ENCODE measurements at places on chromosomes 6 and 20.

GRCh38 chr6:53066874-53067706, 1.9 kb downstream of the FBXO9 start:
- DNase-seq = no peak

GRCh38 chr20:37729909-37730308, 36.1 kb downstream of the CTNNBL1 start:
- no peak for DNase-seq

DNA sequence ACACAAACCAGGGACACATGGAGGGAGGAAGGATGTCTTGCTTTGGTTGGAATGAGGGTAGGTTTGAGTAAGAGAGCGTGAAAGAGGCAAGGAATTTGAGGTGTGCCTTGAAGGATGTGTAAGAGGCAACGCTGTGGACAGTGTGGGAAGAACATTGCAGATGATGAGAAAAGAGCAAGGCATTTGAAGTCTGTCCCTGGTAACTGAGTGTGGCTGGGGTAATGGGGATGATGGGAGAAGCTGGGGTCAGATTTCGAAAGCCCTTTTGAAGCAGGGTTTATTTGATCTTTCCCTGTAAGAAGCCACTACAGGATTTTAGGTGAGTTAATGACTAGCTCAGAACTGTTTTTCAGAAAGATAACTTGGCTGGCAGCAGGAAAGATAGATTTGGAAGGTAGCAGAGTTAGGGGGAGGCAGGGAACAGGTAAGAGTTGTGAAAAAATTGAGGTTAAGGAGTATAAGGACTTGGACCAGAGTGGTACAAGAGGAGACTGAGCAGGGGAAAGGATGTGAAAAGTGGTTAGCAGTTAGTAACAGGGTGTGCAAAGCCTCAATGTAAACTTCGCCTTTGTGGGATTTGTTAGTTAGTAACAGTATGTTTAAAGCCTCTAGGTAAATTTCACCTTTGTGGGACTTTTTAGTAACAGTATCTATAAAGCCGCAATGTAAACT, 17.7 kb downstream of the UTRN start:
- no peak for DNase-seq

- DNase-seq = no peak
These were observed 76.2 kb upstream of the FAM83B start for GRCh38 chr6:54770328-54770727.

DNA sequence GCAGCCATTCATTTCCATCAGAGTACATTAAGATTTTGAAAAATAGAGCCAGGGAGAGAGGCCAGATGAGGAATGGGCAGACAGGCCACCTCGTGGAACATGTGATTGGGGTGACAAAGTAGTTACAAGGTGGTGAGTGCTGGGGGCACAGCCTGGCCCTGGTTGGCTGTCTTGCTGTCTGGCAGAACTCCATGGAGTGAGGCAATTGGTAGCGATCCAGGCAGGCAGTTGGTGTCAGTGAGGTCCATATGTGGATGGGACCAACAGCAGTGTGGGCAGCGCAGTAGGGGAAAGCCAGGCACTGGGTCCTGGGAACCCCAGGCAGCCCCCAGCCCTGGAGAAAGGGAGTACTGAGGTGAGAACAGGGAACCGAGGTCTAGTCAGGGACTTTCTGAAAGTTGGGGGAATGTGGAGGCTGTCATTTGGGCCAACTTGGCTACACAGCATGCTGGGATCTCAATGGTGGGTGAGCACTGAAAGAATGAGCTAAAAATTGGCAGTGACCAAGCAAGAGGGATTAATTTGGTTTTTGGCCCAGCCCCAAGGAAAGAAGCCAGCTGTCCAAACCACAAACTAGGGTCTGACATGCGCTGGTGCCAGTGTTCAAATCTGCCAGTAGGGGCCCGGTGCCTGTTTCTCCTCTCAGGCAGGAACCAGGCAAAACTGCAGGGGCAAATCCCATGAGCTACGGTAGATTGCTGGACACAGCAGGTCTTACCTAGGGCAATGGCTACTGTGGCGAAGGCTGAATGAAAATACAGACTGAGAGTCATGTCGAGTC, 61.4 kb upstream of the E2F3 start:
- no peak for DNase-seq

GRCh38 chr20:17614812-17615644, 45.2 kb downstream of the DSTN start:
- DNase-seq = no peak

DNA sequence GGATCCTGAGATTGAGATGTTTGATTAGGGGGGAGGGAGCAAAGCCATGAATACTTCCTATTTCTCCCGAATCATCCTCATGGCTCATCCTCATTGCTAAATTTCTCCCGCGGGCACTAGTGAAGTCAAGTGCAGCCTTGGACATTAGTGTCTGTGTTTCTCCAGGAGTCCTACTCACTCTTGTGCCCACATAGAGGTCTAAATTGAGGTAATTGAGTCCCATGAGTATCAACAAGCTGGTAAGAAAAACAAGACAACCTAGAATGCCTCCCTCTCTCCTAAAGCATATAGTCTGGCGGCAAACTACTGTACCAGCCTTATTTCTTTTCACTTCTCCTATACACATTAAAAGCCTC, 420 bp downstream of the CENPQ start:
- DNase-seq = no peak

DNA sequence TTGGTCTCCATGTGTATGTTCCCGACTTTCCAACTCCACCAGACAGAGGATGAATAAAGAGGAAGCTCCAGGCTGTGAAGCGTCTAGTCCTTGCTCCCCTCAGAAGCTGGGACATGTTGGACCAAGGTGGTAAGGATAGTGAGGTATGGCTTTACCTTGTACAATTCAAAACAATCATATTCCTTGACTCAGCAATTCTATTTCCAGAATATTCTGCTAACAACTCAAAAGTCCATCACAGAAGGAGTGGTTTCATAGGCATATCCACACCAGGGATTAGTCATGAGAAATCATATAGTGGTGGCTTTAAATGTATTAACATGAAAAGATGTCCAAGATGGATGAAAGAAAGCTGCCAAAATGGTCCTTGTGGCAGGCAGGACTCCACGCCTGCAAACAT, 19.8 kb downstream of the FKBP1A start:
- no peak for DNase-seq

- DNase-seq = peak; percentile 2
These were observed 98.5 kb downstream of the F13A1 start for GRCh38 chr6:6221787-6222535.

DNA sequence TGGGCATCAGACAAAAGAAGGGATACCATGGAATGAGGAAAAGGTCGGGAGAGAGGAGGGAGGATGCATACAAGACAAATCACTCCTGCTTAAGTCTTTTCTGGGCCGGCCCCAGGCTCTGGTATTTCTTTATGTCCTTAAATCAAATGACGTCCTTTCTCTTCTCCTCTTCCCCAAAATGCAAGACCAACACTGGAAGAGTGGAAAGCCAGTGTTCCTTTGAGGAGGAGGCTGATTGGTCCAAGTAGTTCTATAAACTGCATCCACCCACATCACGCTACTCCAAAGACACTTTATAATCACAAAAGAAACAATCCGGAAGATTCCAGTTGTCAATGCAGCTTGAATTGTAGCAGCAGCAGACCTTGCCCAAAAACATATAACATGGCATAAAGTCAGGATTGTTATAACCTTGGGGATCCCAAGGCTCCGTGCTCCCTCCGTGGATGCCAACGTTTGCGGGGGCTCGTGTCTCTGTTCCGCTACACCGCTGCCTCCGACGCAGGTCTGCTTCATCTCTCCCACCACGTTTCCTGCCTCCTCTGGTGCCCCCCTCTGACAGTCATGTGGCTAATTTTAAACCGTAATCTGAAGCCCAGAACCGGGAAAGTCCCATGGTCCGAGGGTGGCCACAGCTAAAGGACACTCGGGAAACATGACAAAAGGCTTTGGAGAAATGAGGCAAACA, 47.1 kb downstream of the MCUR1 start:
- peak; percentile 26 for DNase-seq

- DNase-seq = no peak
These were observed 86.2 kb upstream of the SNAP25 start for GRCh38 chr20:10132387-10132786.

GRCh38 chr6:20718705-20719653, 184.7 kb downstream of the CDKAL1 start:
- DNase-seq = no peak

- no peak for DNase-seq
These were observed 73.7 kb downstream of the SLC22A3 start for GRCh38 chr6:160421854-160422253.

GRCh38 chr6:169380493-169380892, 126.8 kb upstream of the THBS2 start:
- no peak for DNase-seq

- no peak for DNase-seq
These were observed 39.0 kb upstream of the MDFI start for GRCh38 chr6:41599015-41599851.

DNA sequence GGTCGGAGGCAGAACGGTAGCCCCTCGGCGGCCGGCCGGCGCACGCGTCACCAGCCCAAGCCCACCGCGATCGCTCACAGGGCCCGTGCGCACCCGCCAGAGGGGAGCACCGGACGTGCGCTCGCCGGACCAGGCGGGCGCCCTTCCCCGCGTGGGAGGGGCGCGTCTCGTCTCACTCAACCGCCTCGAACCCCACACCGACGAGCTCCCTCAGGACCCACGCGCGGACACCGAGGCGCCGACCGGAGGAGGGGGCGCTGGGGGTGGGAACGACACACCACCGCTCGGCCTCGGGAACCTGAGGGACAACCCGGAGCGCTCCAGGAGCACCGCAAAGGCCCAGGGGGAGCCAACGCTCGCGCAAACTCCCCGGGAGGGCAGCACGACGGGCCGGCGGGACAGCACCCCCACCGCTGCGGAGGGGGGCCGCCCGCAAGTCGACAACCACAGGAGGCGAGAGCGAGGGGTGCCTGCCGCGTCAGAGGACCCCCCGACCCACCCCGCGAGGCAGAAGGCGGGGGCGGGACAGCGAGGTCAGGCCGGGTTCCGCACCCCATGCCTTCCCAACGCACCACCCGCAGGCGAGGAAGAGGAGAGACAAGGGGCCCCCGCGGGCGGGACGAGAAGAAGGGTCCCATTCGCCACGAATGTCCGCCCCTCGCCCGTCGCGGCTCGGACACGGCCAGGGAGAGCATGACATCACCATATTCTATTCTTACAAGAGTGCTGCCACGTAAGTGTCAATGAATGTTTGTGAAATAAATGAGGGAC, 512.7 kb upstream of the ZNF337 start:
- DNase-seq = no peak

GRCh38 chr20:50187403-50188051, 3.1 kb upstream of the CEBPB start:
- no peak for DNase-seq

- no peak for DNase-seq
These were observed 33.5 kb upstream of the LRFN2 start for GRCh38 chr6:40620574-40621240.

GRCh38 chr20:14199111-14199510, 138.3 kb downstream of the FLRT3 start:
- DNase-seq = no peak

- no peak for DNase-seq
These were observed 118.1 kb downstream of the MYB start for GRCh38 chr6:135299256-135299655.

GRCh38 chr6:22873513-22874136, 304.3 kb downstream of the HDGFL1 start:
- no peak for DNase-seq

GRCh38 chr6:83770910-83771309, 62.0 kb upstream of the SNAP91 start:
- DNase-seq = no peak

GRCh38 chr6:24490948-24491347, 1.6 kb upstream of the GPLD1 start:
- no peak for DNase-seq

DNA sequence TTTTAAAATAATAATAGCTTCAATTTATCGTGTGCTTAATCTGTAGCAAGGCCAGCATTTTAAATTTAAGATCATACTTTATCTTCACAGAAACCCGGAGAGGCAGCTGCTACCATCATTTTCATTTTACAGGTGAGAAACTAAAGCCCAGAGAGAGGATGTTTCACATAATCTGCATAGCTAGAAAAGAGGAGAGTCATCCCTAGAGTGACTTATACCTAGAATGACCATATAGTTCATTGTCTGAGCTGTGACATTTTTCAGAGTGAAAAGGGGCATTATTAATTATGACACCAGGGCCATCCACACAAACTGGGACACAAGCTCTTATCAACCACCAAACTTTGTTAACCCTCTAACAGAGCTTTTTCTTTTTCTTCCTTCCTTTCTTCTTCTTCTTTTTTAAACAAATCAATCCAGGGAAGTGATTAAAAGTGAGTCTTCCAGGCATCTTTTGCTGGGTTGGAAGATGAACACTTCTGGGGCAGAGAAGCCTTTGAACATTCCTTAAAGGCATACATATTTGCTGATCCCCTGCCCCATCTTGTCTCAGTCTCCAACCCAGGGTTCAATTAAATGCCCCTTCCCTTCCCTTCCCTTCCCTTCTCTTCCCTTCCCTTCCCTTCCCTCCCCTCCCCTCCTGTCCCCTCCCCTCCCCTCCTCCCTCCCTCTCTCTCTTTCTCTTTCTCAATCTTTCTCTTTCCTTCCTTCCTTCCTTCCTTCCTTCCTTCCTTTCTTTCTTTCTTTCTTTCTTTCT, 272.5 kb upstream of the JAG1 start:
- DNase-seq = no peak

- DNase-seq = no peak
These were observed 387.8 kb downstream of the PLCB1 start for GRCh38 chr20:8519887-8520286.

DNA sequence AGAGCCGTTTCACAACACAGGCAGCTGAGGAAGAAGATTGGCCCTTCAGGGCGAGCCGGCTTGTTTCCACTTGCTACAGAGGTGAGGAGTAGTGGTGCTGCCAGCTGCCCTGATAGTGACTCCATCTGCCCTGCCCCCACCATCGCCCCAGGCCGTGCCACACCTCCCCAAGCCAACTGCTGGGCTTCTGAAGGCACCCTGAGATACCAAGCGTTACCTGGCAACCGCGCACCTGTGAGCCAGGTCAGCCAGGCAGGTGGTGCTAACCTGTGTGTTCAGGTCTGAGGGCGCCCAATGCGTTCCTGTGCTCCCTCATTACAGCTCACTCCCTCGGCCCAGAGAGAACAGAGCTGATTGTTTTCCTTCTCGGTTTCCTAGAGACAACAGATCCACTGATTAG, 299.1 kb upstream of the ID4 start:
- no peak for DNase-seq

DNA sequence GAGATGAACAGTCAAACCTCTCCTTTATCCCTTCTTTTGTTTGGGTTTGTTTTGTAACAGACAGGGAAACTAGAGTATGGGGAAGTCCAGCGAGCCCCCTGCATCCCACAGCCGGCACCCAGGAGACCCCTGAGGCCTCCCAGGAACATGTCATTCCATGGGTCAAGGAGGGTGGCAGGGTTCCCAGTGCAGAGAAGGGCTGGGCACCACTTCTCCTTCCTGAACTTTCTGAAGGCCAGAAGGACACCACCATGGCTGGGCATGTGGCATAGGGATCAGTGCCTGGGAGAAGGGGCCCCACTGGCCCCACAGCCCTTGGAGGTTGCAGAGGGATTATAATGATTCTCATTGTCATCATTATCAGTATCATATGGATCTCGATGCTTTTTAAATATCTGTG, 13.9 kb upstream of the CST7 start:
- no peak for DNase-seq

DNA sequence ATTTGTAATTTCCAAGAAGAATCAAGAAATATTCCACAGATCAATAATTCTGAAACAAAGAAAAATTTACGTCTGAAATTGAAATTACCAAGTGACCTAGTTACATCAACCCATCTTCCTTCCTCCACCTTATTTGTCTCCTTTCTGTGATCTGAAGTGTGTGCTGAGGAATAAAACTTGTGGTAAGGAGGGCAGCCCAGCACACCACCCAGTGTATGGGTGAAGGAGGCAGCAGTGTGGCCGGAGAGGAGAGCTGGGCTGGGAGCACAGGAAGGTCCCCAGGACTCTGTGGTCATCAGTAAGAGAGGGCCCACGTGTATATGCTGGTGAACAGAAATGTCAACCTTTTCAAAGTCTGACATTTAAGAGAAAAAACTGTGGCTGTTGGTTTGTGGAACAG, 11.3 kb upstream of the CCR6 start:
- no peak for DNase-seq

Data from activated CD4-positive, alpha-beta T cell treated with anti-CD3 and anti-CD28 coated beads, Interleukin-10, Interleukin-2, amounts not matched to agents 100 ng/mL and 50 ng/mL, durations not matched to agents 16 hours and 8 hours (primary cell).